ENCODE measurements at places on chromosomes 12 and 14.

DNA sequence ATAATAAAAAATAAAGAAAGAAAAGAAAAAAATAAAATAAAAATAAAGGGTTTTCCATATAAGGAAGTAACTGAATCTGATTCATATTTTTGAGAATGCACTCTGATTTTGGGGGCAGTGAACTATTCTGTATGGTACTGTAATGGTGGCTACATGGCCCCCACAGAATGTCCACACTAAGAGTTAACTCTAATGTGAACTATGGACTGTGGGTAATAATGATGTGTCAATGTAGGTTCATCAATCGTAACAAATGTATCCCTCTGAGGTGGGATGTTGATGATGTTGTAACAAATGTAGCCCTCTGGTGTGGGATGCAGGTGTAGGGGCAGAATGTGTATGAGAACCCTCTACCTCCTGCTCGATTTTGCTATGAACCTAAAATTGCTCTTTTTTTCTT lies 13.8 kb downstream of the KRT8 start:
- no peak for DNase-seq

- DNase-seq, result no peak
Observed at GRCh38 chr12:19988001-19988400, 380.3 kb upstream of the PDE3A start.

DNA sequence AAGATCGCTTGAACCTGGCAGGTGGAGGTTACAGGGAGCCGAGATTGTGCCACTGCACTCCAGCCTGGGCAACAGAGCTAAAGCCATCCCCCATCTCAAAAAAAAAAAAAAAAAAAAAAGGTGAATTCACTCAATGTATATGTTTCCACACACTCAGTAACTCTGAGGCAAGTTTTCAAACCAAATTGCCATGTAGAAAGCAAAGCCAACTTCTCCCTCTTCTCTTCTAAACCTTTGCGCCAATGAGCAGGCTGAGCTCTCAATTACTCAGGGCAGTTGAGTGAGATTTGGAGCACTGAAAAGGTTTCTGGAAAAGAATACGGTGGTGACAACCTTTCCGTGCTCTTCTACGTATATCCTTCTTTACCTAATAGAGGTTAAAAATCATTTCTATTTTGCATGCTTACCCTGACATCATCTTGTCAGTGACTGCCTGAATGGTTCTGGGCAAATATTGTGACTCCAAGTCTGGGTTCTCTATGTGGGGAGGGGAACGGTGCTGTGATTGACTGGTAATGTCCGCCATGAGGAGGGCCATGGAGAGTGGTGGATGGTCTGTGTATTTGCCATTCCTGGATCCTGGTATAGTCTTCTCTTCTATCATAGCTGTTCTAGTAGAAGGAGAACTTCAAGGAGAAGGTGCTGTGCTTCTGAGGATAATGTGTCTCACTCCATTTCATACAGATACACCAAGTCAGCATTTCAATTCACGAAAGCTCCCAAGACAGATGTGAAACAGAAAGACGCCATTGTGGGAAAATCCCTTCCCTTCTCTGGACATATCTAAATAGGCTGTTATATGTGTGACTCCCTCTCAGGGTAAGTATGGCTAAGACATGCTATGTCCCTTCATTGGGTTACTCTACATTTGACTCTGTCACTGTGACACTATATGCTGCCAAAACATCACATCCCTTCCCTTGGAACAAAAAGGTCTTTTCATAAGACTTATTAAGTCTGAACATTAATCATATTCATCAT lies 46.2 kb upstream of the MED13L start:
- peak; percentile 64 for DNase-seq

DNA sequence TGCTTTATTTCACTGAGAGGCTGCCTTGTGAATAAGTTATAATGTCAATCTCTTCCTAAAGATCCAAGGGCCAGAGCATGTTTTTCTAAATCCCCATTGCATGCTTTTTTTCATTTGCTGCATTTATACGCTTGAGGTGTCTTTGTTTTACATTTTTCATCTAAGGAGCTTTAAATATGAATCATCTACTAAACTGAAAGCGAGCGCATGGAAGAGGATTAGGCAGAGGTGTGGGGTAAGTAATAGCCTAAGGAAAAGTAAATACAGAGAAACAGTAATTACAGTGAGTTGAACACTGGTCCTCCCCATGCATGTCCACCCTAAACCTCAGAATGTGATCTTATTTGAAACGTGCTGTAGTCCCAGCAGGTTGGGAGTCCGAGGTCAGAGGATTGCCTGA lies 76.4 kb upstream of the METAP2 start:
- DNase-seq, result no peak

DNA sequence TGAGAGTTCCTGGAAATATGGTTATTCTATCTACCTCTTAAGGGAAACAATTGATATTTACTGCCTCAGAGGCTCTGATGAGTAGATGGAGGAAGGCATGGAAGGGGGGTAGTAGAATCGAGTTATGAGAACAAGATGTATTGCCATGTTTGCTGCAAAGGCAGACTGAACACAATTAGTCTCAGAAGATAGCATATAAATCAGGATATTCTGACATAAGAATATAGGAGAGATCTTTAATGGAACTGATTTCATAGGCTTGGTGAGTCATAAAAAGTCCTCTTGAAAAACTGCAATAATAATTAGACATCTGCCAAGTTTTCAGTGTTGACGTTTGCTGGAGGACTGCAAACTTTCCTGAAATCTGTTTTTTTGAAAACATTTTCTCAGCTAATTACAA lies 636.1 kb downstream of the TMTC2 start:
- no peak for DNase-seq

- DNase-seq, result no peak
Observed at GRCh38 chr12:68235576-68235975, 10.0 kb upstream of the IL26 start.

GRCh38 chr14:58904776-58905175 lies 267.0 kb downstream of the DACT1 start:
- DNase-seq, result no peak

DNA sequence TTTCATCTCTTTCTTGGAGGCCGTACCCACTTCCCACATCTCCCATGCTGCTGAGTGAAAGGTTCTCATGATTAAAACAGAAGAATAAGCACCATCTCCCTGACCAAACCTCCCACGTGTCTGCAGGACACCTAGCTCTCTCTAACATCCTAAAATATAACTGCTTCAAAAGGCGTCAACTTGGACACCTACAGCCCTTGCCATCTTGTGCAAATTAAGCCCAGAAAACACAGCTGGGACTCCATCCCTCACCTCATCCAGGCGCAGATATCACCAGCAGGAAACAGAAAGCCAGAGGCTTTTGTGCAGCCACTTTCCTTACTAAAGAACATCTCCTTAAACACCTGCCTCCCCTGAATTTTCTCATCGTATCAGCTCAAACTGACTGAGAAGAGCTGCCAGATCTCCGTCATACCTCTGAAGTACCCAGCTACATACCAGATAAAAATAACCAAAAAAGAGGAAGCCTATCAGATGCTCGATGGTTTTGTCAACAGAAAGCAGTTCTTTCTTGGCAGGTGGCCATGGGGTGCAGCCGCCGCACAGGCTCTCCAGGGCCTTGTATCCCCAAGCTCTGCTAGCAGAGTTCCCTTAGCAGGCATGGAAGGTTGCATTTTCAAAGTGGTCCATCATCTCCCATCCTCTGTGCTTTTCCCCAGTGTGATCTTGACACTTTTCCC lies 28.8 kb downstream of the MAP3K9 start:
- DNase-seq, result peak; percentile 2
